ENCODE measurements at places on chromosomes 1 and 21.

DNA sequence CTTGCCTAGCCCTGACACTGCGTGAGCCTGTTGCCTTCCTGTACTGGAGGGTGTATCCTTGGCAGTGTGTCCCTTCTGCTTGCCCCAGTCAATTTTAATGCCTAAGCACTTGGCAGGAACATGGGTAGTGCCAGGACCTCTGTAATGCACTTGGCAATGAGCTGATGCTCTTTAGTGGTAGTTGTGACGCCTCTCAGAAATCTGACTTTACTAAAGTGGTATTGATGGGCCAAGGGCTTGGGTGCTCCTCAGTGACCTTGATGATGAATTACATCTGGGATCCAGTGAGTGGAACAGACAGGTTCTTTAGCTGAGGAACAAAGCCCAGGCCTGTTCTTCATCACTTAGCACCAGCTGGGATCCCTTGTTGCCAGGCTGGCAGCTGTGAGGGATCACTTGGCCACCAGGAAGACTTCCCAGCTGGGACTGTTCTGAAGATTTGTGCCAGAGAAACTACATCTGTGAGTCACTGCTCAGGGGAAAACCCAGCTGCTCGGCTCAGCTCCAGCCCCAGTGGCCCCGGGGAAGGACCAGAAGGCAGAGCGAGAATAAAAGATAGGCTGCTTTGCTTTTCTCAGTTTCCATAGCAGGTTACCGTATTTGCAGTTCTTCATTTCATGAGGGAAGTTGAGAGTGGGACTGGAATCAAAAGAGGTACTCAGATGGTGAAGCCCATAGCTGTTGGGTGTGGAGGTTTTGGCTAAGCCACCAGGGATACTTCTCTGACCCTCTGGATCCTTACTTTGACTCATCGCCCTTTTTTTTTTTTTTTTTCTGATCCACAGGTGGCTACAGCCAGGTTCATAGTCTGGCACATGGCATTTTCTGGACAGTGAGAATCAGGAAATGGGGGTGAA, 28.5 kb upstream of the KCNA2 start:
- DNase-seq = peak; percentile 76
- no peaks in the 10 kb centered on the region for H3K36me3 ChIP-seq
- no peak overlapping the region for H3K27ac ChIP-seq
- peaks cover 9% of the 10 kb centered on the region for H3K27me3 ChIP-seq

GRCh38 chr1:81125672-81126071, 675.1 kb upstream of the ADGRL2 start:
- no peak overlapping the region for H3K4me3 ChIP-seq
- no peaks in the 10 kb centered on the region for H3K27me3 ChIP-seq
- no peaks in the 10 kb centered on the region for H3K36me3 ChIP-seq
- peaks cover 12% of the 10 kb centered on the region for H3K4me1 ChIP-seq
- H3K27ac ChIP-seq = no peak overlapping the region

DNA sequence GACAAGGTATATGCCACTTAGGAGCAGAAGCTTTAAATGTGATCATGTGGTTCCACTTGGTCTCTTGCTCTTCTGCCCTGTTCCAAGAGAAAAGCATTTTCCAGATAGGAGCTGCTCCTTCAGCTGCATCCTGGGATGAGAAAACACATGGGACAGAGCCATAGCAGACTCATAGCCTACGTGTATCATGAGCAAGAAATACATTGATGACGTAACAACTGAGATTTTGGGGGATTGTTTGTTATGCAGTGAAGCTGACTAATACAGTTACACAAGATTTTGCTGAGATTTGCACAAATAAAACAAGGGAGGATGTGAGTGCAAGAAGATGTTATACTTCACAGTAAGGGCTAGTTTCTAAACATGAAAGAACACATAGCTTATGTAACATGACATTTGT, 36.0 kb upstream of the IRF2BP2 start:
- no peaks in the 10 kb centered on the region for H3K36me3 ChIP-seq
- DNase-seq = no peak
- no peaks in the 10 kb centered on the region for H3K27me3 ChIP-seq
- no peak overlapping the region for H3K4me3 ChIP-seq

DNA sequence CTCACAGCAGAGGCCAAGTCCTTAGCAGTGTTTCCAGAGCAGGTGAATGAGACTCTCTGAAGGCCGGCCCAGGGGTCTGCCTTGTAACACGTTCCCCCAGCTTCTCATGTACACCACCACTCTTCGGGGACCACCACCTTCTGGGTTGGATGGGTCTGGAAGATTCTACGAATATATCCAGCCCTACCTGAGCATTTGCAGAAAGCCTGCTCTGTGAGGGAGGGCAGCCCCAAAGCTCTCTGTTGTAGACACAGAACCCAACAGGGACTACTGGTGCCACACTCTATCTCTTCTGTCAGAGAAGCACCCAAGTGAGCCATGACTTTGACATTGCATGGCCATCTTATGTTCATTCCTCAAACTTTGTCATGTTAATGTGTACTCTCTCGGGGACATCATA, 61.8 kb downstream of the CD247 start:
- H3K36me3 ChIP-seq = no peaks in the 10 kb centered on the region
- peaks cover 27% of the 10 kb centered on the region for H3K27me3 ChIP-seq
- H3K4me1 ChIP-seq = no peaks in the 10 kb centered on the region
- H3K4me3 ChIP-seq = no peak overlapping the region
- no peak overlapping the region for H3K27ac ChIP-seq
- no peak for DNase-seq

Measured in IMR-90 (cell line).